ENCODE measurements at places on chromosomes 6 and 20. TPM values are rescaled to one million over a fixed set of nuclear protein-coding genes. Genes with fewer than 3 reads are reported as not detected.

CENPW gene
- polyA plus RNA-seq: 42.1 TPM

- DNase-seq: no peak
These were observed 193.9 kb upstream of the CITED2 start for GRCh38 chr6:139568151-139568955.

DNA sequence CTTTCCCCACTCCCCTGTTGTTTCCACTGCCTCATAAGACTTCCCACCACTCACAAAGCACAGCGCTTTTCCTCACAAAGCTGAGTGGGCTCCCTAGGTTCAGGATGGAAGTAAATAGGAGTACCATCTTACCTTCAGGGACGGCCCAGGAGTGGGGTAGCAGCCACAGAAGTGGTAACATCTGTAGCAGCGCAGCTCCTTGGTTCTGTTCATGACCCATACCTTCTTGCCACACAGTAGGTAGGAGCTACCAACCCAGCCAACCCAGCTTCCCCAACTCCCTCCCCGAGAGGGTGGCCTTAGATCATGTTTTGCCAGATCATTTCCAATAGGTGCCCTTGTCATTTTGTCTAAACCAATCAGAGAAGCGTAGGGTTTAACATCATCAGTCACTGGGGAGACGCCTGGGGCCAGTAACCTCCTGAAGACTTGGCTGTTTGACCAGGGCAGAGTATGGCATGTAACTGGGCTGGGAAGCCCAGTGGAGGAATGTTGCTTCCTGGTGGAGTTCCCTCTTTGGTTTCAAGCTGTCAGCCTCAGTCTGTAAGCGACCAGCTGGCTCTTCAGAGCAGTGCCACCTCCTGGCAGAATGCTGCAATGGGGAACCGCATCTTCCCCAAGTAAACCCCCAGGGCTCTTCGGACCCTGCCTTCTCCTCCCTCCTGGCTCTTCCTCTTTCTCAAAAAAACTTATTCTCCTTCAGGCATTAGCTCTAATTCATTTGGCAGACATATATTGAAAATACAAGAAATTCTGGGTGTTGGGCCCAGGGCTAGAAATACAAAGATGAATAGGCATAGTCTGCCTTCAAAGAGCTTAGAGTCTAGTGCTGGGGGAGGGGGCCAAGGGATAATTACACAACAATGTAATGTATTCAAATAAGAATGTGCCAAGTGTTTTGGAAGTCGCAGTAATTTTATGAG, at the start of gene HLA-DMA:
TSS of gene HLA-DMA (minus strand) at position 281 of the 923 bp plus-strand sequence. CDS start at position 220, 61 bp downstream.
- no peak for DNase-seq

DNA sequence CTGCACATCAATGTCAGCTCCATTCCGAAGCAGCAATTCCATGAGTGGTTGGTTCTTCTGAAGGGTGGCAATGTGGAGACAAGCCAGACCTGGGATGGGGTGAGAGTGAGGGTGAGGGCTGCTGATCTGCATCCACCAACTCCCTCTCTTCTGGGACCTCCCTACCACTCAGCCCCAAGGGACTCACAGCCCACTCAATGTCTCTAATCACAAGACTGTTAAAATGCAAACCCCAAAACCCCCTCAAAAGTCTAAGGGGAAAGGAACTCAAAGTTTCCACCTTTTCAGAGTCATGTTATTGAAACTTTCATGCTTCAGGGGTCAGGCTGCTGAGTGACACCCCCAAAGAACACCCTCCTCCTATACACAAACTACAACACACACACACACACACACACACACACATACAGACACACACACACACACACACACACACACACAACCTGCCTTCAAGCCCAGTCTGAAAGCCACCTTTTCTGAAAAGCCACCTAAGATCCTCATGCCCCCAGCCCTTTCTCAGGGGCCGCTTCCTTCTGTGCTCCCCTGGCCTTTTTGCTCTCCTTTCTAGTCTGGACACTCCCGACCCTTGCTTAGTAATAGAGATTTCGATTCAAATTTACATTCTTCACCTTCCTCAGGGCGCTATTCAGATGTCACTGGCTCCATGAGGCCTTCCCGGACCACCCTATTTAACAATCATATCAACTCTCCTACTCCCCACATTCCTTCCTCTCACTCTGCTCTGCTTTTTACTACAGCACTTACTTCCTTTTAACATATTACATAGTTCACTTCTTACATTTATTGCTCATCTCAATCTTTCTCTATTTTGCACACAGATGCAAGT, 3.3 kb upstream of the SLC35B2 start:
- no peak for DNase-seq

LY6G6C gene
- 0.74 TPM for polyA plus RNA-seq

DNA sequence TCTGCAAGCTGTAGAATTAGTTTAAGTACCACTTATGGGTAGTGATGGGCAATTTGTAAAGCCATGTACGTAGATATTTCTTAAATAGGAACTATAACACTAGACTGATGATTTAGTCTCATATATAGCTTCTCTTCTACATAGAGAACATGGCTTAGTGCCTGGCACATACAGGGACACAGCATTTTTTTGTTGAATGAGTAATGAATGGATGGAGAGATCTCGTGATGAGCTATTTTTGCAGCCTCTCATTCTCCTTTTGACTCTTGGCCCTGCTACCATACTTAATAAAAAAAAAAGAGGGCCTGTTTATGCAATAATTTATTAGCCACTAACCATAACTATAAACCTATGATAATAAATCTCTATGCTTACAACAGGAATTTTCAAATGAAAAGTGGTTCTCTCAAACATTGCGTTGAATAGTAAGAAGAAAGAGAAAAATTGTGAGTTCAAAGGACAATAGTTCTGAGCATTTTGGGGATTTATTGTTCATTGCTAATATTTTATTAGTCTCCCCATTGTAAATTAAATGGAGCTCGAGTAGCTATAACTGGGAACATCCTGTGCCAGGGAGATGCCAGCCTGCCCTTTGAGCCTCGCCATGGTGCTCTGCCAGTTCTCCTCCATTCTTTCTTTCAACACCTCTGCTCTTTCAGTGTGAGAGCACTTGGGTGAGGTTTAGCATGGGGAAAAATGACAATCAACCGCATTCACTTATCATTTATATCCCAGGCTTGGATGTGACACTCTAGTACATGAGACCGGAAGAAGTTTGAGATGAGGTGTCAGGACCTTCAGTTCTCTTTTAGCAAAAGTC, 14.7 kb upstream of the RCAN2 start:
- no peak for DNase-seq

DNA sequence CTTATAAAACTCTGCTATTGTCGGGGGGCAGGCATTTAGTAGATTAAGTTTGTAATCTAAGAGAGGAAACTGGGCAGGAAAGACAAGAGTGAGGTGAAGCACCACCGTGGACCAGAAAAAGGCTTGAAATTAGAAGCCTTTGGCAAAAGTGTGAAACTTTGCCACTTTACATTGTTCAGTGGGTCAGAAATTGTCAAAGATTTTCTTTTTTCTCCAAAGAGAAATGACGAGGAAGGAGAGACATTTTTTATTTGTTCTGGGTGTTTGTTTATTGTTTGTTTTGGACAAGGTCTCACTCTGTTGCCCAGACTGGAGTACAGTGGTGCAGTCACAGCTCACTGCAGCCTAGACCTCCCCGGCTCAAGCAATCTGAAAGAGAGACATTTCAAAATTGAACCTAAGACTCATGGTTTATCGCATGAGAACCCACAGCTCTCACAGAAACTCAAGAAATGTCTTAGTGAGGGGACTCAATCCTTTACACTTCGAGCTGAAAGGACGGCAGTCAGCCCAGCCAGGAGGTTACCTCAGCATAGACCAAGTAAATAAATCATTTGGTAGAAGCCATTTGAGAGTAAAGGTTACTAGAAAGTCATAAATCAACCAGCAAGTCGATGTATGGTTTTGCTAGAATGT, 262.8 kb upstream of the TAB2 start:
- no peak for DNase-seq

Data from left renal pelvis (tissue), 4 donors.